Activated naive CD8-positive, alpha-beta T cell treated with anti-CD3 and anti-CD28 coated beads, Interleukin-2, amount 50 U/mL, for 16 hours (primary cell): ENCODE measurements at places on chromosomes 7 and 10.

GRCh38 chr10:100784126-100784525 is 38.7 kb downstream of the PAX2 start:
- DNase-seq, result no peak

DNA sequence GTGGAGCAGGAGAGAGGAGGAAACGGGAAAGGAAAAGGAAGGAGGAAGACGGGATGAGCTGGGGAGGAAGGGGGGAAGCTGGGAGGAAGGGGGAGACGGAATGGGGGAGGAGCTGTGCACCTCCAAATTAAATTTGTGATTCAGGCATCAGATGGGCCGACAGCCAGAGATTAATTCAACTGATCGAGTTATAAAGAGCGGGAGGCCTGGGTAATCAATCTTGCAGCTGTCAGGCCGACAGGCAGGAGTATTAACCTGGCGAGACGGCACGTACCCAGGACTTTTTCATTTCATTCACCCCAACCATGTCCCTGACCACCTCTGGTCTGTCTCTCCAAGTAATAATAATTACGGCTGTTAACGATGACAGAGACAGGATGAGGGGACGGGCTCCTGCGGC is 26.2 kb downstream of the KAZALD1 start:
- no peak for DNase-seq

DNA sequence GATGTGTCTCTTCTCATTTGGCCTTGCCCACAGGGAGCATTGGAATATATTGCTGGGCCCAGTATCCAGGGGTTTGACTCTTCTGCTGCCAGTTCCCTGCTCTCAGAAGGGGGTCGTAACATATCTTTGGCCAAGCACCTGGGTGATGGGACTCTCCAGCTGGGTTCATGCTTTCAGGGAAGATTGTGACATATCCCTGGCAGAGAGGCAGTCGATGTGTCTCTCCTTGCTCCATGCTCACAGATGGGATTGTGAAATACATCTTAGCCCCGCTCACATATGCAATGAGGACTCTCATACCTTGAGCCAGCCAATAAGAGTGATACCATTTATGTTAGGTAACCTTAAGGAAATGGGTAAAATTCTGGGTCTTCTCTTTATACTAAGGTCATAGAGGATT is 39.2 kb upstream of the ZNF680 start:
- DNase-seq, result no peak

- DNase-seq, result no peak
Observed at GRCh38 chr10:70480239-70480861, 1.8 kb downstream of the PALD1 start.

- no peak for DNase-seq
Observed at GRCh38 chr10:130335336-130335735, 199.1 kb downstream of the GLRX3 start.

- no peak for DNase-seq
Observed at GRCh38 chr7:82019551-82020475, 250.0 kb upstream of the HGF start.

GRCh38 chr10:665579-666091 is 23.8 kb downstream of the DIP2C start:
- no peak for DNase-seq
